COR-L47 (cell line): ENCODE measurements at places on chromosomes 7 and 10.

DNA sequence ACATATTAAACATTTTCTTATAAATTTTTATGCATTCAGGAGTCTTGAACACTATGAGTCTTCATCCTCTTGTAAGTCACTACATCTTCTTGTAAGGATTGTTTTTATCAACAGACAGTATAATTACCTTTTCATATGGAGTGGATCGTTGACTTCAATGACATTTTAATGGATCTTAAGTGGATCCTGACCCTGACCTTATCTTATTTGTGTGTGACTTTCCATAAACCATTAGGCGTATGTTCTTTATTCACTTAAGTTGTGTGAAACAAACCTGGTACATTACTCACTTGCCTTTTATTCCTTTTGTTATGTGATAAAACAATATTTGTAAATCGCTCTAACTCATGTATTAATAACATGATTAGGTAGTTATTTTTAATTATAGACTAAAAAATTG lies 18.5 kb upstream of the SEMA3C start:
- DNase-seq, result no peak

- no peak for DNase-seq
These were observed 107.4 kb downstream of the ATXN7L1 start for GRCh38 chr7:105768898-105769507.

DNA sequence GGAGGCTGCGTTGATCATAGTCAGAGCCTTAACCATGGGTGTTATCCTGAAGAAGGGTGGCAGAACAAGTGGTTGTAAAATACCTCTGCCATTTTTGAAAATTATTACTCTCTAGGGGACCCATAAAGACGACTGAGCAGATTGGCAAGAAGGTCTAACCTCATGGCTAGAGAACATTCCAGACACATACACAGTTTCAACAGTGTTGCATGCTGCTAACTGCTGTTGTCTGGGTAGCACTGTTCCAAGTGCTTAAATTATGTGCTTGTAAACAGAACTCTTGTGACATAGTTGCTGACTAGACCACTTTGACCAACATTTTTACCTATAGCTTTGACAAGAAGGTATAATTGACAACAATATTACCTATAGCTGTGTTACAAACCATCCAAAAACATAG lies 46.1 kb upstream of the FOXP2 start:
- DNase-seq, result no peak

- DNase-seq, result no peak
These were observed 119.8 kb downstream of the OAT start for GRCh38 chr10:124298891-124299290.

DNA sequence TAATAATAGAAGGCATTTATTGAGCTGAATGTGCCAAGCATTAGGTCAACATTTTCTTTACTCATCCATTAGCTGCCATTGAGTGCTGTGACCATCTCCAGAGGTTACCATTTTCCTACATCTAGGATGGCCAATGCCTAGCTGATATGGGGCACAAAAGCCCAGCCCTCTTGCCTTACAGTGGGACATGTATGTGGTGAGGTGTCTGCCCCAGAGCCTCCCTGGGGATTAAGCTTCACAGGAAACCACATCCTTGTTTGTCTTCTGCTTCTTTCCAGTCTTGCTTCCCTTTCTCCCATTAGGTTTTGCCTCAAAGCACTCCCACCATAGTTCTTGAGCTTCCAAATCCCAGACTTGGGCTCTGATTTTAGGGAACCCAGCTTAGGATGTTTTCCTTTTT lies 258.7 kb downstream of the SORCS3 start:
- DNase-seq, result no peak

- peak; percentile 17 for DNase-seq
These were observed 90.2 kb downstream of the IPMK start for GRCh38 chr10:58177362-58177947.

- DNase-seq, result no peak
These were observed 19.2 kb upstream of the MICALL2 start for GRCh38 chr7:1478480-1478879.

GRCh38 chr7:87850836-87851593 lies 25.1 kb downstream of the SLC25A40 start:
- DNase-seq, result no peak

GRCh38 chr10:97483921-97484320 lies 14.3 kb downstream of the MMS19 start:
- no peak for DNase-seq

DNA sequence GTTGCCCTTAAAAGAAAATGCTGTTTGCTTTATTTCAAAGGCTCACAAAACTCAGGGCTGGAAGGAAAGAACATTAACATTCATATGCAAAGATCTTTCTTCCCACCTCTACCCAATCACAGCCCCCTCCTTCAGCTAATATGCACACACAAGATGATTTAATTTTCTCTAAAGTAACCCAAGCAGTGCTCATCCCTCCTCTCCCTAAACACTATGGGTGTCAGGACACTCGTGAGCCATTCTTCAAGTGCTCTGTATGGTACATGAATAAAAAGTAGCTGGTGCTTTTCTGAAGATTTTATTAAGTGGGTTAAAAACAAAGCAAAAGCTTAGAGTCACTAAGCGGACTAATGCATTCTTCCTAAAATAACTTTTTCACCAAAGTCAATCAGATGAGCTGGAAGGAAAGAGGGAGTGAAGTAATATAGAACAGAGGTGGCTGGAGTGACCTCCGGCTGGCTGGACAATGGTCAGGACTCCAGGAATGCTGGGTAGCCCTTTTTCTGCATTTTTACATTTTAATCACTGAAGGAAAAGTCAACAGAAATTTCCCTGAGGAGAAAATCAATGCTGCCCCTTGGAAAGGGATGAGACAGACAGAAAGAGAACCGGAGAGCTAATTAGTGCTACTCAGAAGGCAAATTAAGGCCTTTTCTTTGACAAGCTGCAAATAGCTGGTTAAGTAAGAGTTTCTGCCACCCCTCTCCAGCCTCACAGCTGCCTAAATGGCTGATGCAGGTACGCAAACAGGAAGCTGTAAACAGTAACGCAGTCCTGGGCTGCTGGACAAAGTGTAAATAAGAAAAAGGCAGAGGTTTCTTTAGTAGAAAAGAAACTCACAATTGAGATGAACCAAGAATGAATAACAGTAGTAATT lies 6.6 kb downstream of the DGKI start:
- DNase-seq, result peak; percentile 70

DNA sequence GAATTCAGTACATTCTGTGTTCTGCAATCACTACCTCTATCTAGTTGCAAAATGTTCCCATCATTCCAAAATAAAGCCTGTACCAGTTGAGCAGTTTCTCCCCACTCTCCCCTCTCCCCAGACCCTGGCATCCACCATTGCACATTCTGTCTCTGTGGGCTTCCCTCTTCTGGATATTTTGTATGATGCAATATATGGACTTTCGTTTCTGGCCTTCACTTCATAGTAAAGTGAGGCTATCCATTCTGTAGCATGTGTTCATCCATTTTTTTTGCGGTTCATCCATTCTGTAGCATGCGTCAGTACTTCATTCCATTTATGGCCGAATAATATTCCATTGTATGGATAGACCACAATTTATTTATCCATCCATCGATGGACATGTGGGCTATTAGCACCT lies 9.5 kb upstream of the CYP3A4 start:
- DNase-seq, result no peak
